ENCODE measurements at places on chromosomes 7 and 10. TPM values are rescaled to one million over a fixed set of nuclear protein-coding genes. Genes with fewer than 3 reads are reported as not detected.

DMBT1 gene
- not detected for polyA plus RNA-seq

SPDYE11 gene
- polyA plus RNA-seq: 0.10 TPM

GRCh38 chr10:83706120-83706519 lies 433.2 kb upstream of the GHITM start:
- DNase-seq: no peak

DNA sequence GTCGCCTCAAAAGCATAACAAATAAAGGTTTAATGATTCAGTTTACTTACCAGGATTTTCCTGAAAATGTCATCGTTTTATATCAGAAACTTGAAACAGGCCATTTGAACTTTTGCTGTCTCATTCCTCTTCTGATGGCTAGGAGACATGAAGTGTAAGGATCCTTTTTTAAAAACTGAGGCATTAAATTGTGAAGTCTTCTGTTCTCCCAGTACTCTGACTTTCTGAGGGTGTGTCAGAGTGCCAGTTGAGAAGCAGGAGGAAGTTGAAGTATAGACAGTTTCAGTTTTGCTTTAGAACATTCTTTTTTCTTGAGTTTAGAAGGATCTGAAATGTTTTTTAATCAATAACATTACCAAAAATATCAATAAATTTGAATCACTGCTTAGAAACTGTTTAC lies at the start of gene SAMD9L:
Gene SAMD9L (minus strand): TSS at position 242 of the 400 bp plus-strand sequence. CDS start 12,414 bp downstream, outside the sequence.
- DNase-seq: peak; percentile 66

DNA sequence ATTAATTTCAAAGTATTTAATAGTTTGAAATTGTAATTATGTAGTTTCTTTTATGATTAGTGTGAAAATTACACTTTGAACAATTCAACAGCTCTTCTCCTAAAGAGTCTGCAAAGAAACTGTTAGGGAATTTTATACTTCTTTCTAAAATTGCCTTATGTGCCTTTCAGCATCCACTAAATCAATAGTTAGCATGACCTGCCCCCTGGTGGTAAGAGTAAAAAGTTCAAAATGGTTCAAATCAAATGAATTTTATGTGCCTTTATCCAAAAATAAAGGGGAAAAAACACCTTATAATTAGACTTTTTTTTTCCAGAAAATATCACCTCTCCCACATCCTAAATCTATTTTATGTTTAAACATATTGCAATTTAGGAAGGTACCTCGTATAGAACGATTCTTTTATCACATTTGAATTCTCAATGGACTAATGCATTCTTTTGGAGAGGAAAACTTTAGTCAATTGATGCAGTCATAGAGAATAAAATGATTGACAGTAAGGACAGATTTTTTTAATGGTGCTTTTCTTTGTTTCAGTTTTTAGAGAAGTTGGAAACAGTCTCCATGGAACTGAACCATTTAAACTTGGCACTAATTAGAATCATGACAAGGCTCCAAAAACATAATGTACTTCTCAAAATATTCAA lies 163.7 kb downstream of the SEMA3D start:
- peak; percentile 78 for DNase-seq

GRCh38 chr7:148146346-148146745 lies 444.2 kb upstream of the C7orf33 start:
- DNase-seq: no peak

DNA sequence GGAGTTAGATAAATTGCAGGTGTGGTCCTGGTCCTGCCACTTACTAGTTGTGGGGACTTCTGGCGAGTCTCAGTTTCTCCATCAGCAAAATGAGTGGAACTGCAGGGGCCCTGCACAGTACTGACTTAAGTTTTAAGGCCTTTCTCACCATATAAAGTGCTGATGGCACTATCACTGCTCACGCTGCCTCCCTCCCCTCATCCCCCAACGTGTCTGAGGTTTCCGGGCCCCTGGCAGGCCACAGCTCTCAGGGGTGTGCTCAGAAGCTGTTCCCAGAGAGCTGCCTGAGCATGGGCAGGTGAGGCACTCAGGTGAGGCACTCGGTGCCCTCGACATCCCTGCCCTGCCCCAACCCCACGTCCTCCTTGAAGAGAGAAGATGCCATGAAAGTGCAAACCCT lies 74.2 kb downstream of the VOPP1 start:
- DNase-seq: no peak
